ENCODE measurements at places on chromosomes 12 and 14.

DNA sequence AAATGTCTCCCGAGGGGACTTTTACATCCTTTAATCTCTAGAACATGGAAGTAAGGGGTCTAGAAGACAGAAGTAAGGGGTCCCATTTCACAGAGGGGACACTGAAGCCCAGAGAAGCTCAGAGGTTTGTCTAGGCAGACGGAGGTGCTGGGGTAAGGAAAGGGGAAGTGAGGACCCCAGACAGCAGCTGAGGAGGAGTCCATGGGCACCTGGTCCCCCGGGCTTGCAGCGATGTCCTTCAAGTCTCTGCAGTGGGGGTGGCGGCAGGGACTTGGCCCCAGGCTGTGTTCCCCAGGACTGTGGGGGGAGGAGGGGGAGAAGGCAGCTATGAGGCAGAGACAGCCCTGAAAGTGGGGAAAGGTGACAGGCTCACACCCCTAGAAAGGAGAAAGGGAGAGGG lies 30.7 kb downstream of the DTX1 start:
- DNase-seq: no peak

- no peak for DNase-seq
These were observed 551.0 kb downstream of the DIO2 start for GRCh38 chr14:79660053-79660939.

DNA sequence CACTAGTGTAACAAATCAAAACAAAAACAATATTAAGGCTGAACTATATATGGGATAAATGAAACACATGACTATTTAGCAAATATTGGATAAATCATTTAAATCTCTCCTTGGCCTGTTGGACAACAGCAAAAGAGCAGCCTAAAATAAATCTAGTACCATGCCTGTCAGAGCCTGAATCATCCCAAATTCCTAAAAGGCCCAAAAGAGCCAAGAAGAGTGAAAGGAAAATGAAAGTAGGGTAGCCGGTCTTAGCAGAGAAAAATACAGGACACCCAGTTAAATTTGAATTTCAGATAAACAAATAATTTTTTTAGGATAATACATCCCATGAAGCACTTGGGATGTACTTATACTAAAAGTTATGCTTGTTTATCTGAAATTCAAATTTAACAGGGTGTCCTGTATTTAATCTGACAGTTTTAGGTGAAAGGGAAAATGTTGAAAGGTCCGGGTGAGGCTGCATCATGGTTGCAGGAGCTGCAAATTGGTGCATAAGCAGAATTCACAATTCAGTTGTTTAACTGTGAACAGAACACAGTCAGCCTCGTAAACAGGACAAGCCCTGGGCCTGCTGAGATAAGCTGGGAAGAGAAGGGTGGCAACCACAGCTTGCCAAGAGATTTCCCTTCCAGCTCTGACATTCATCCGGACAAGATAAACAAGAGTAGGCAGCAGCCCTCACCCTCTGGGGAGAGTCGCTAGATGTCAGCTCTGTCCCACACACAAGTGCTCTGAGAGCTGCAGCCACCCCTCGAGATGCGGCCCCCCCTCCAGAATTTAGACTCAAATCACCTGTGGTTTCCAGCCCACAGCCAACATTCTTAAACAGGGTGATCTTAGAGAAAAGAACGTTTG lies 30.3 kb downstream of the DMAC2L start:
- no peak for DNase-seq

GRCh38 chr14:60093606-60094005 lies 1.9 kb downstream of the PCNX4 start:
- DNase-seq: no peak

GRCh38 chr12:14278294-14278953 lies 87.1 kb upstream of the ATF7IP start:
- DNase-seq: no peak

All from smooth muscle cell of the brain vasculature (primary cell).